Activated CD4-positive, alpha-beta T cell treated with anti-CD3 and anti-CD28 coated beads for 36 hours (primary cell): ENCODE measurements at places on chromosomes 5 and 9. TPM values are rescaled to one million over a fixed set of nuclear protein-coding genes. Genes with fewer than 3 reads are reported as not detected.

ENG gene
- 15.2 TPM for total RNA-seq

DNA sequence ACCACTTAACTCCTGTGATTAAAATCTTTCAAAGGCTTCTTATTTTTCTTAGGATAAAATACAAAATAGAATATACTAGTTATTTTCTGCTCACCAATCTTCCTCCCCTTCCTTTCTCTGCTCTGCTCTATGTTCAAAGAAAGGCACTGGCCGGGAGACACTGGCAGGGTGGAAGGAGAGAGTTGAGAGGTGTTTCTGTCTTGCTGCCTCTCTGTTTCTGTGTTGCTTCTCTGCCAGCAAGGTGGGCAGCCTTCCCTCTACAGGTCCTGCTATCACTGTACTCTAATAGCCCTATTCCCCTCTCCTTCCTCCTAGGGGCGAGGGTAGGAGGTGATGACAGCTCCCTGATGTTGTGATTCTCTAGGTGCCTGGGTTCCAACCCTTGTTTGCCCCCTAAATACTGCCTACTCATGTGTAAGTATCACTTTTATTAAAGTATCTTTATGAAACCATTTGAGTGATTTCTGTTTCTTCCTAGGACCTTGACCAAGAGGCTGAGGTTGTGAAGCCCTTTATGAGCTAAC is 515.1 kb downstream of the TLE4 start:
- no peaks in the 10 kb centered on the region for H3K36me3 ChIP-seq
- peaks cover 30% of the 10 kb centered on the region for H3K4me1 ChIP-seq
- no peak overlapping the region for H3K4me3 ChIP-seq
- peak overlapping the region; percentile 80 for H3K27ac ChIP-seq
- H3K27me3 ChIP-seq, result peaks cover 2% of the 10 kb centered on the region
- DNase-seq, result no peak

ATOX1 gene
- total RNA-seq, result 74.8 TPM

ZNF366 gene
- not detected for total RNA-seq

DNA sequence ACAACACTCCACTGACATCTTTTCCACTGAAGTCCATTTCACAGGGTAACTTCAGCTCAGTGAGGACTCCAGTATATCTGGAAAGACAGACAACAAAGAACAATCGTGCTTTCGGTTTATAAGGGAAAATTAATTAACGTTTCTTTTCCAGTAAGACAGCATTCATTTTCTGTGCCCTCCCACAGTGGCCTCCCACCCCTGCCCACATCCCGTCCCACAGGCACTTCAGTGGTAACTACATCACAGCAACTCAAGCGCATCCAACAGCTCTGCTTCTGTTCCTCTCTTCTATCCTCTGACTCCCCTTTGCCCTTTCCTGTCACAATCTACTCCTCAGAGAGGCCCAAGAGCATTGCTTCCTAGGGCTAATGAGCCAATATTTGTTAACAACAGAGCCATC is 40.3 kb downstream of the GLDC start:
- H3K36me3 ChIP-seq, result no peaks in the 10 kb centered on the region
- no peak overlapping the region for H3K4me3 ChIP-seq
- H3K27ac ChIP-seq, result no peak overlapping the region
- H3K4me1 ChIP-seq, result no peaks in the 10 kb centered on the region
- DNase-seq, result no peak
- peaks cover 2% of the 10 kb centered on the region for H3K27me3 ChIP-seq

- H3K27me3 ChIP-seq, result no peaks in the 10 kb centered on the region
- H3K4me1 ChIP-seq, result no peaks in the 10 kb centered on the region
- no peak for DNase-seq
Measured at GRCh38 chr9:12604164-12604821, 88.9 kb upstream of the TYRP1 start.

DNA sequence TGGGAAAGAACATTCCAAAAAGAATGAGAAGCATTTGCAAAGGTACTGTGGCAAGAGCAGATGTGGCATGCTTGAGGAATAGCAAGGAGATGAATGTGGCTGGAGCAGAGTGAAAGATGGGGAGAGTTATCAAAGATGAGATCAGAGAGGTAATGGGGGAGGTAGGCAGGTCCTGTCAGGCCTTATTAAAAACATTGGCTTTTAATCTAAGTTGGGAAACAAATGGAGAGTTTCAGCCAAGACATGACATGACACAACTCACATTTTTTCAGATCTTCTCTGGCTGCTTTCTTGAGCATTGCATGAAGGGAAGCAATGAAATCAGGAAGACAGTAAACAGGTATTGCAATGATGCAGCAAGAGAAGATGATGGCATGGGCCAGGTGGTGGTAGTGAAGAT is 120.3 kb downstream of the MUSK start:
- no peak overlapping the region for H3K4me3 ChIP-seq
- H3K4me1 ChIP-seq, result no peaks in the 10 kb centered on the region
- DNase-seq, result no peak
- H3K36me3 ChIP-seq, result no peaks in the 10 kb centered on the region
- H3K27ac ChIP-seq, result no peak overlapping the region

SLC23A1 gene
- 0.43 TPM for total RNA-seq

- no peaks in the 10 kb centered on the region for H3K36me3 ChIP-seq
- H3K4me3 ChIP-seq, result no peak overlapping the region
- H3K4me1 ChIP-seq, result no peaks in the 10 kb centered on the region
- no peak overlapping the region for H3K27ac ChIP-seq
Measured at GRCh38 chr9:108363311-108363710, 492.5 kb downstream of the ACTL7B start.

- no peaks in the 10 kb centered on the region for H3K27me3 ChIP-seq
- DNase-seq, result no peak
- H3K27ac ChIP-seq, result no peak overlapping the region
- no peak overlapping the region for H3K4me3 ChIP-seq
- no peaks in the 10 kb centered on the region for H3K4me1 ChIP-seq
- no peaks in the 10 kb centered on the region for H3K36me3 ChIP-seq
Measured at GRCh38 chr9:118230329-118230728, 526.1 kb downstream of the TLR4 start.

PFN3 gene
- not detected for total RNA-seq

DNA sequence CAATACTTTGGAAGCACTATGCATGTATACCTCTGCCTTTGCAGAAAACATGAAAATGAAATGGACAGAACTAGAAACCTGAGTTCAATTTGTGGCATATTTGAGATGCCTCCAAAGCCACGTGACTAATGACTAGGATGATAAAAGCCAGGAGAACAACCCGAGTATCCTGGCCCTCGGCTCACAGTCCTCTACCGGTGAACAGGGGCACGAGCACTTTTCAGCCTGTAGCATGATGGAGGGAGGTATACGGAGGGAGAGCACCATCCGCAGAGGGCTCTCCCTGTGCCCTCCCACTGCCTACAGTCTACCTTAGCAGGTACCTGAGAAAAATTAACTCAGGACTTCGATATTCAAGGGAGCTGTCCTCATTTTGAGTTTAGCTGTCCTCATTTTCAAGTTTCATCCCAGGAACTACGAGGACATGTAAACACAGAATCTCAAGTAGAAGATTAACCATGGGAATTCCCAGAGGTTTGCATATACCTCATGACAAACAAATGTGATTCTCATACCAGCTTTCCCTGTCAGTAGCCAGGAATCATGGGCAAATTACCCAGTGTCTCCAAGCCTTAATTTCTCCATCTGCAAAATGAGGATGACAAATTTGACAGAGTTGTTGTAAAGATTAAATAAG is 249.3 kb downstream of the DNAH5 start:
- no peaks in the 10 kb centered on the region for H3K4me1 ChIP-seq
- no peaks in the 10 kb centered on the region for H3K27me3 ChIP-seq
- no peaks in the 10 kb centered on the region for H3K36me3 ChIP-seq
- no peak overlapping the region for H3K27ac ChIP-seq
- H3K4me3 ChIP-seq, result no peak overlapping the region
- DNase-seq, result no peak

DNA sequence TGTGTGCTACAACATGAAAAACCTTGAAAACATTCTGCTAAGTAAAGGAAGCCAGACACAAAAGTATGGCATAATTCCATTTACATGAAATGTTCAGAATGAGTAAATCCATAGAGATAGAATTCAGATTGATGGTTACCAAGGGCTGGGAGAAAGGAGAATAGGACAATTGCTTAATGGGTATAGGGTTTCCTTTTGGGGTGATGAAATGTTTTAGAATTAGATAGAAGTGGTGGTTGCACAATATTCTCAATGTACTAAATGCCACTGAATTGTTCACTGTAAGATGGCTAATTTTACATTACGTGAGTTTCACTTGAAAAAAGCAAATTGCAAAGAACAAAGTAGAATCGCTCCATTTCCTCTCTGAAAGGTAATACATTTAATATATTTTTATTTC is 43.0 kb upstream of the GAS1 start:
- no peaks in the 10 kb centered on the region for H3K4me1 ChIP-seq
- no peaks in the 10 kb centered on the region for H3K36me3 ChIP-seq
- H3K27me3 ChIP-seq, result peaks cover 15% of the 10 kb centered on the region
- DNase-seq, result no peak

IGFBPL1 gene
- total RNA-seq, result not detected

GRCh38 chr9:105673850-105674387 is 11.7 kb downstream of the TAL2 start:
- H3K36me3 ChIP-seq, result no peaks in the 10 kb centered on the region
- no peak overlapping the region for H3K4me3 ChIP-seq
- no peak for DNase-seq
- H3K27ac ChIP-seq, result no peak overlapping the region
- peaks cover 2% of the 10 kb centered on the region for H3K27me3 ChIP-seq
- no peaks in the 10 kb centered on the region for H3K4me1 ChIP-seq

MTAP gene
- 59.6 TPM for total RNA-seq

OTP gene
- not detected for total RNA-seq

PTPA gene
- total RNA-seq, result 71.9 TPM

DNA sequence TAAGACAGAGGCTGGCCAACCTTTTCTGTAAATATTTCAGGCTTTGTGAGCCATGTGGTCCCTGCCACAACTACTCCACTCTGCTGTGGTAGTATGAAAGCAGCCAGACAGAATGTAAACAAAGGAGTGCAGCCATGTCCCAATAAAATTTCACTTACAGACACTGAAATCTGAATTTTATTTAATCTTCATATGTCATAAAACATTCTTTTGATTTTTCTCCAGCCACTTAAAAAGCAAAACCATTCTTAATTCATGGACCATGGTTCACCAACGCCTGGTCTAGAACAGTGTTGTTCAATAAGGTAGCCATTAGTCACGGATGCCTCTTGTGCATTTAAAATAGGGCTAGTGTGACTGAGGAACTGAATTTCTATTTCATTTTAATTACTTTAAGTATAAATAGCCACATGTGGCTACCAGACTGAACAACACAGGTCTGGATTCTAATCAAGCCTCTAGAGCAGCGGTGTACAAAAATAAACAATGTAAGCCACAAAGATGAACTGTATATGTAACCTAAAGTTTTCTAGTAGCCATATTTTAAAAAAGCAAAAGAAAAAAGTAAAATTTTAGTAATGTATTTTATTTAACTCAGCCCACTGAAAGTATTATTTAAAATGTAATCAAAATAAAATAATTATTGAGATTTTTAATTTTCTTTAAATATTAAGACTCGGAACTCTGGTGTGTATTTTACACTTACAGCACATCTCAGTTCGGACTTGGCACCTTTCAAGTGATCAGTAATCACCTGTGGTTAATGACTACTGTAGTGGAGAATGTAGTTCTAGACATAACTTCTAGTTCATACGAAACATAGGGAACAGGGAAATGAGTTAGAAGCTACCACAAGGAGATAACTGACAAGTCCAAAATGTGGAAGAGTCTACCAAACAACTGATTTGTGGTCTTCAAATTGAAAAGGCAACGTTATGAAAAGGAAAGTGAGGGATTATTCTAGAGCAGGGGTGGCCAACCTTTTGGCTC is 14.3 kb downstream of the GEMIN5 start:
- H3K36me3 ChIP-seq, result peaks cover 52% of the 10 kb centered on the region
- no peak overlapping the region for H3K27ac ChIP-seq
- H3K27me3 ChIP-seq, result no peaks in the 10 kb centered on the region
- no peak overlapping the region for H3K4me3 ChIP-seq
- no peaks in the 10 kb centered on the region for H3K4me1 ChIP-seq

- DNase-seq, result no peak
- peaks cover 63% of the 10 kb centered on the region for H3K36me3 ChIP-seq
- peaks cover 33% of the 10 kb centered on the region for H3K4me1 ChIP-seq
Measured at GRCh38 chr9:75134495-75134894, 46.2 kb downstream of the OSTF1 start.

DNA sequence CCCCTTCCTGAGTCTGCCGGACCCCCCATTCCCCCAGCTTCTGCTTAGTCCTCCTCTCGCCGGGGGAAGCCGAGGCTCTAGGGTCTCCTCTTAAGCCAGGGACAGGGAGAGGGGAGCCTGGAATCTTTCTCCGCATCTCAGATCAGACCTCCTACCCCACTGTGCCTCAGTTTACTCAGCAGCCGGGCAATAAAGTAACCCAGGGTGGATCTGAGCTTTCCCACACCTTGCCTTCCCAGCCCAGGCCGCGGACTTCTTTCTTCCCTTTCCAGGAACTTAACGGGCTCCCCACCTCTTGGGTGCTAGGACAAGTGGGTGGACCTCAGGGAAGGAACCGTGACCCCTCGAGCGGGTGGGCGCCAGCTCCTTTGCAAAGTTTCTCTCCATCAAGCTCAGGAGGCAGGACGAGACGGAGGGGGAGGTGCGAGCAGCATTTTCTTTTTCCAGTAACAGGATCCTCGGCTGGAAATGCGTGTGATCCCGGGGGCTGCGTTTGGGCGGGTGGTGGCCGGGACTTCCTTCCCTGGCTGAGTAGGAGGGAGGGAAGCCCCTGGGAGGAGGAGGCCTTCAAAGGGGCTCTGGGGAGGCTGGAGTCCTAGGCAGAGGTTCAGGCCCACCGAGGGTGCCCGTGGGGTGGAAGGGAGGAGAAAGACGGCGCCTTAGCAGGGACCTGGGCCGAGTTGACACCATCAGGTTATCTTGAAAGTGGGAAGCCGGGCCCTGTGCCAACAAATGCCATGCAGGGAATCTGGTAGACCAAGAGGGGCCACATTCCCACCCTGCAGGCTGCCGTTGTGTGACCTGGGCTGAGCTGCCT is 795 bp downstream of the DAB2IP start:
- H3K36me3 ChIP-seq, result no peaks in the 10 kb centered on the region
- peak overlapping the region; percentile 4 for H3K4me3 ChIP-seq
- H3K27ac ChIP-seq, result no peak overlapping the region
- no peak for DNase-seq
- H3K27me3 ChIP-seq, result peaks cover 38% of the 10 kb centered on the region

- no peak overlapping the region for H3K27ac ChIP-seq
- H3K4me3 ChIP-seq, result peak overlapping the region; percentile 26
- no peaks in the 10 kb centered on the region for H3K36me3 ChIP-seq
- peak; percentile 15 for DNase-seq
- H3K4me1 ChIP-seq, result peaks cover 10% of the 10 kb centered on the region
- H3K27me3 ChIP-seq, result peaks cover 55% of the 10 kb centered on the region
Measured at GRCh38 chr9:29212397-29213387, 1639.4 kb upstream of the C9orf72 start.

ORM2 gene
- not detected for total RNA-seq

DNA sequence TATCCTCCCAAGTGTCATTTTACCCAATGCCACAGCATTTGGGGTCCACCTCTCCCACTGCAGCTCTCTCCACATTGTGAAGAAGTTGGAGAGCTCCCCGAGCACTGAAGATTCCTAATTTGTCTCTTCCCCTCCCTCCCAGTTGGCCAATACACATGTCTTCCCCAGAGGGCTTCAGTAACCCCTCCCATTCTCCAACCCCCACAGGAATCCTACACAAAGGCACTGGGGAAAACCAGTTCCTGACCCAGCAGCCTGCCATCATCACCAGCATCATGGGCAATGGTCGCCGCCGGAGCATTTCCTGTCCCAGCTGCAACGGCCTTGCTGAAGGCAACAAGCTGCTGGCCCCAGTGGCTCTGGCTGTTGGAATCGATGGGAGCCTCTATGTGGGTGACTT is 87.3 kb upstream of the WWC1 start:
- H3K4me3 ChIP-seq, result no peak overlapping the region
- no peaks in the 10 kb centered on the region for H3K4me1 ChIP-seq
- no peak overlapping the region for H3K27ac ChIP-seq
- DNase-seq, result no peak
